ENCODE measurements at places on chromosomes 7 and 10.

DNA sequence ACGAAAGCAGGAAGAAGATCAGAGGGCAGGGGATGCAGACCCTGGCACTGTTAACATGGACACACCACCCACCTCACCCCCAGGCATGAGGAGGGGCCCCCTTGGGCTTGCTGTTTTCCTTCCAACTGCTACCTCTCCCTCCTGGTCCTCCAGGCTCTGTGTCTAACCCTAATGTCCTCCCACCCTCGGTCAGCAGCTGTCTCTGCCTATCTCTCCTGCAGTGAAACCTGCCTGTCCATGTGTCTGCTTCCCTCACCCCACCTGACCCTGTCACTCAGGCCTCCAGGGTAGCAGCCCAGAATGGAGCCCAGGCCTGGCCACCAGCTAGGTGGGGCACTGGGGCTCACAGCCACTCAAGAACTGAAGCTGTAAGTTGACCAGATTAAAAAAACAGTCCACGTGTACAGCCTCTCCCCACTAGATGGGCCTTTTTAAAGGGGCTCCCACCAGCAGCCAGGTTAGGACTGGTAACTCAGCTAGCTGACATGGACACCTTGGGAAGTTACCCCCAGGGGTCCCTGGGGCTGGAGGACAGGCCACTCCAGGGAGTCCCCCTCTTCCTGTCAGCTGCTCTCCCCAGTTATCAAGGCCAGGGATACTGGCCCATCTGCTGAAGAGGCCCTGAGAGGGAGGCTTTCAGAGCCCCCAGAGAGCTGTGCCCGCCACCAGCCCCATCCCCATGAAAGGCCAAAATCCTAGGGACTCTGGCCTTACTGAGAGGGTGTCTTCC is 1.5 kb downstream of the SMARCD3 start:
- DNase-seq: no peak

GRCh38 chr7:33251301-33251700 is 121.9 kb downstream of the BBS9 start:
- no peak for DNase-seq

- DNase-seq: no peak
Observed at GRCh38 chr7:37924491-37925041, 4.1 kb downstream of the EPDR1 start.

GRCh38 chr7:101468546-101469275 is 106.0 kb downstream of the COL26A1 start:
- DNase-seq: no peak

DNA sequence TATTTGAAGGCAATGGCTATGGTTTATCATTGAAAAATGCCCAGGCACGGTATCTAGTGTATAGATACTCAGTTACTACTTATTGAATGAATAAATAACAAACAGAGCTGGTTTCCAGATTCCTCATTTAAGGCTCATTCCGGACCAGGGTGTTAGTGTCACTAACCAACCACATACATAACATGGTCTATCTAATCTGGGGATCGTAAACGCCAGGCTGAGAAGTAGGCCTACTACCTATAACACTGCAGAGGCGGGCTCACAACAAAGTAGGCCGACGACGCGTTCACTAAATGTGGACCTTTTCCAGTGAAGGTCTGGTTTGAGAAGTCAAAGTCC is 423 bp downstream of the LSM5 start:
- no peak for DNase-seq

GRCh38 chr10:68752711-68753350 is 31.8 kb downstream of the CCAR1 start:
- DNase-seq: no peak

- no peak for DNase-seq
Observed at GRCh38 chr7:2541291-2542010, 13.9 kb downstream of the BRAT1 start.

DNA sequence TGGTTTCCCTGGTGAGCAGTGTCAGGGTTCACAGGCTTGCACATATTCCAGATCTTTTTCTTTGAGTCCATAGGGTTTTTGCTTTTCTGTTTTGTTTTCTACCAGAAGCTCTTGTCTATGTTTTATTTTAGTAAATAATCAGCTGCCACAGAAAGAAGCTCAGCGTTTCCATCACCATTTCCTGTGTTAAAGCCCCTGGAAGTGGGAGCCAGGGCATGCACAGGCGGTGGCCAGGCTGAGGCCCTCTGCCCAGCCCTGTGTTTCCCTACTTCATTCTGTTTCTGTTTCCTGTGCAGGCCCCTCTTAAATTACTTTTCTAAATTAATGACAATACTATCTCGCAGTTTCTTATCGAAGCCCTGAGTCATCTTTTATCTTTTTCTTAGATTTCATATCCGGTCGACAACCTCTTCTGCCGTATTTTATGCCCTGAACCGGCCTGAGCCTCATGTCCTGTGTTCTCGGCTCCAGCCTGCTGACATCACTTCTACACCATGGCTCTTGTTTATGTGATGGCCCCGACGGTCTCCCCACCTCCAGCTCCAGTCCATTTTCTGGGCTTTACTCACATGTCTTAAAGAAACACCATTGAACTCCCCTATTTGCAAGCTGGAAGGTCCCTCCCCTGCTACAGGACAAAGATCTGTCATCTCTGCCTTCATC is 442.2 kb downstream of the TCERG1L start:
- no peak for DNase-seq

GRCh38 chr7:20164425-20165145 is 52.6 kb downstream of the MACC1 start:
- no peak for DNase-seq

DNA sequence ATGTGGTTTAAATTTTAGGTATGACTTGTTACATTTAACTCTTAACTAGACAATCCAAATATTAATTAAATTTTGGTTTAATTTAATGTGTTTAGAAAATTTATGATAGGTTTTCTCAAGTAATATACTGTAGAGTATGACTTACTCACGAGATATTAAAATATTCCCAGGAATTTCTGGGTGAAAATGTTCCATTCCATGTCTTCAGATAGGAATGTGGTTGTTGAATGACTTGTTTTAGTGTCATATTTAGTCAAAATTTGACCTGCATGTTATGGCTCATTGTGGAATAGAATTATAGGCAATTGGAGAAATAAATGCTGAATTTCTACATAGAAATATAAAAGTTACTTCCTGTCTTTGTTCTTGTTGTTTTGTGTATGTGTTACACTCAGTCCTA is 46.7 kb downstream of the SHOC2 start:
- DNase-seq: no peak

DNA sequence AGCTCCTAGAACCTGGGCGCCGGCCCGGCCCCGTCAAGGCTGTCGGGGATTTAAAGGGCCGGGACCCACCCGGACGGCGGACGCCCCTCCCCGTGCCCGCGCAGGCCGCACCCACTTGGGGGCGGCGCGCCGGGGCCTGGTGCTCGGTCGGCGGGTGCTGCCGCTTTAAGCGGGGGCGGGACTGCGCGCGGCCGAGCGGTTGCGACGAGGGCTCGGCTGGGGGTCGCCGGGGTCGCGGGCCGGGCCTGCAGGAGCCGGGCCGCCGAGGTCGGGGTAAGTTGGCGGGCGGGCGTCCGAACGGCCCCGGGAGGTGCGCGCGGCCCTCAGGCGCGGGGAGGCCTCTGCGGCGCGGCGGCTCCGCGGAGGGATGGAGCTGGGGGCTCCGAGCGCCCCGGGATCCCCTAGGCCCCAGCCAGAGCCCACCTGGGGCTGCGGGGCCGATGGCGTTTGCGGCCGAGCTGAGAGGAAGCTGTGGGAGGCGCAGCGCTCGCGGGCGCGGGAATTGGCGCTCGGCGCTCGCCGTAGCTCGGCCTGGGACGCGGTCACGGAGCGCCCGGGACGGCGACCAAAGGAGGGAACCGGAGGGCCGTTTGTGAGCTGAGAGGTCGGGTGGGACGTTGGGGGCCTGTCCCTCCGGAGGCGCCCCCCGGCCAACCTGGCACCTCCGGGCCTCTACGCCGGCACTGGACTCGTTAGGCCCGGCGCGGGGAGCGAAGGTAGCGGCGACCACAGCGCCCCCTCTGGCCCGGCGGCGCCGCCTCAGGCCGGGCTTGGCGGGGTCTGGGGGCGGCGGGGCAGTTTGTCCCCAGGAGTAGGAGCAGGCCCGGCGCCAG is at the start of gene TRRAP:
TRRAP (plus strand) TSS at position 168 of the 833 bp plus-strand sequence. CDS start 2,619 bp downstream, outside the sequence.
- DNase-seq: peak; percentile 80

GRCh38 chr10:34889004-34889869 is 74.1 kb upstream of the PARD3 start:
- no peak for DNase-seq

DNA sequence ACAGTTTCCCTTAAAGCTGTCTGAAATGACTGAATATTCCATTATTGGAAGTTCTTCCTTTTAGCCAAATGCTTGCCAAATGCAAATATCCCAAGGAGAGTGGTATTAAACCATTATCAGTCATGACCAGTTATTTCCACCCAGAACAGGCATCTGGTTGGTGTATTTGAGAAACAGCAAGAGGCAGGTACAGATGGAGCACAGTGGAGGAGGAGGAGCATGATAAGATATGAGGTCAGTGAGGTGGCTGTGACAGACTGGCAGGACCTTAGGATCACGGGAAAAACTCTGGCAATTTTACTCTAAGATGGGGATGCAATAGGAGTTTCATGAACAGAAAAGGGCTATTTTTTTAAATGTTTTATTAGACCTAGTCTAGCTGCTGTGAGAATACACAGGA is 6.4 kb downstream of the HEPACAM2 start:
- DNase-seq: no peak

DNA sequence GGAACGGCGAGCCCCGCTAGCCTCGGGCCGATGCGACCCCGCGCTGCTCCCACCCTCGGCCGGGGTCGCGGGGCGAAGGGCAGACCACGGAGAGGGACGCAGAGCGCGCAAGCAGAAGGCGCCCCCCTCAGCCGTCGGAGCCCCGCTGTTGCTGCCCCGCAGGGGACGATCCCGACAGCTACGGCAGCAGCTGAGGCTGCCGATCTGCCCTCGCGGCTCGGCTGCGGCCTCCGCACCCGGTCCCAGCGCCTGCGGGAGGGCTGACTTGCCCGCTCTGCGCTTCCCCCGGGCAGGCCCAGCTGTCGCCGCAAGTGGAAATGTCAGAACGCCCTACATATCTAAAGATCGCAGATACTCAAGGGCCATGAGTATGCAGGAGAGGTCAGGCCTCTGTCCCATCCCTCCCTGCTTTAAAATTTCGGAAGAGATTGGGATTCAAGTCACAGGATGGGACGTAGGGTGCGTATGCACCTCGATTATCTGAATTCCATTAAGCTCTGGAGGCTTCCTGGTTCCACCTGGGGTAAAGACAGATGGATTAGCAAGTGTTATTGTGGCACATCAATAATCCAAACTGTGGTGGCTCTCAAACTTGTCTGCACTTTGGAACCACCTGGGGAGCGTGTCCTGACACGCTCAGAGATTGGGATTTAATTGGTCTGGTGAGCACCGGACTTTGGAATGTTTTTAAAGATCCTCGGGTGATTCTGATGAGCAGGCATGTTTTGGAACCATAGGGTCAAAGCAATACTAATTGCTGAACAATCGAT is at the start of gene CRPPA:
CRPPA (minus strand) TSS at position 206 of the 770 bp plus-strand sequence. CDS start 216 bp downstream, outside the sequence.
- DNase-seq: peak; percentile 34

GRCh38 chr10:122233857-122234348 is 37.2 kb upstream of the BTBD16 start:
- no peak for DNase-seq

GRCh38 chr10:10872035-10872673 is 145.5 kb upstream of the CELF2 start:
- no peak for DNase-seq

GRCh38 chr7:41415471-41416207 is 287.3 kb downstream of the INHBA start:
- DNase-seq: no peak

- DNase-seq: no peak
Observed at GRCh38 chr7:6020371-6021286, 10.5 kb upstream of the ANKRD61 start.
